Stimulated activated CD4-positive, alpha-beta T cell treated with anti-CD3 and anti-CD28 coated beads, Interleukin-15, amount 100 ng/mL, for 1 hour (primary cell): ENCODE measurements at places on chromosomes 13 and 19.
A peak's percentile ranks its signal among the peaks of the same experiment; 100 is the strongest.

DNA sequence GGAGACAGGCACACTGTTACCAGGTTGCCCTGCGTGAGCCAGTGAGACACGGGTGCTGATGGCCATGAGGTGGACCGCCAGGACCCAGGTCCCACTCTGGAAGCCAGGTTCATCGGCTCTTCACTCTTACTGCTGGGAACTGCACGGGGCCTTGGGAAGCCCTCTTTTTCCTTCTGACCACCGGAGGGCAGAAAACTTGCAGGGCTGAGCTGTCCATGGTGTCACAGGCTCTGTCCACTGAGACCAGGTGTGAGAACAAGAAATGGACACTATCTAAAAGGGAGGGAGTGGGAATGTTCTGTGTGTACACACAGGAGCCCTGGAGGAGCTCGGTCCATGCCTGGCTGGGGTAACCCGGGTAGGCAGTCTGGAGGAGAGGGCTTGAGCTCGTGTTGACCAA is 93.4 kb downstream of the UQCRFS1 start:
- no peak for DNase-seq

GRCh38 chr13:101648766-101649487 is 196.5 kb downstream of the ITGBL1 start:
- no peak for DNase-seq

- peak; percentile 39 for DNase-seq
Measured at GRCh38 chr19:18519962-18520847, 1.7 kb downstream of the ELL start.

DNA sequence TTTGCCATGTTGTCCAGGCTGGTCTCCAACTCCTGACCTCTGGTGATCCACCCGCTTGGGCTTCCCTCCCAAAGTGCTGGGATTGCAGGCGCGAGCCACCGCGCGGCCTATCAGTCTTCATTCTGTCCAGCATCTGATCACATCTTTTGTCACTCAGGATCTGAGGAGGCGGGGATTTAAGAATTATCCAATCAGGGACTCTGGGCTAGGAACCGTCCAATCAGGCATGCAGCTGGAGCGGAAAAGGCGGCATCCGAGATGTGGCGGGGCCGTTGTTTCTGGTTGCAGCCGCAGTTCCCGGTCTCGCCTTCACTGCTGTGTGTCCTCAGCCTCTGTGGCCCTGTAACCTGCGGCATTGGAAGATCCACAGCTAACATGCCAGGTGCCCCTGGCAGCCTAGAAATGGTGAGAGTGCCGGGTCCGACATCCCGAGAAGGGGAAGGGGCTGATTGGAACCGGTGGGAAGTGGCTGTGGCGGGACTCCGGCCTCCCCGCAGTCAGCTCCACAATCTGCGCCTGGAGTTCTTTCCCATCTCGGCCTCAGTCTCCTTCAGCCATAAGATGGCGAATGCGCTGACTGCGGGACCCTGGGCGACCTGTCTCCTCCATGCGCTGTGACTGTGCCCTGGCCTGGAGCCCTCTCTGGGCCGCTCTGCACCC is at the start of gene ZNF729:
Gene ZNF729 (plus strand): TSS at position 291 of the 660 bp plus-strand sequence. CDS start 85 bp downstream, at position 376.
- DNase-seq, result no peak
